ENCODE measurements at places on chromosomes 1 and 21. TPM values are rescaled to one million over a fixed set of nuclear protein-coding genes. Genes with fewer than 3 reads are reported as not detected.

DNA sequence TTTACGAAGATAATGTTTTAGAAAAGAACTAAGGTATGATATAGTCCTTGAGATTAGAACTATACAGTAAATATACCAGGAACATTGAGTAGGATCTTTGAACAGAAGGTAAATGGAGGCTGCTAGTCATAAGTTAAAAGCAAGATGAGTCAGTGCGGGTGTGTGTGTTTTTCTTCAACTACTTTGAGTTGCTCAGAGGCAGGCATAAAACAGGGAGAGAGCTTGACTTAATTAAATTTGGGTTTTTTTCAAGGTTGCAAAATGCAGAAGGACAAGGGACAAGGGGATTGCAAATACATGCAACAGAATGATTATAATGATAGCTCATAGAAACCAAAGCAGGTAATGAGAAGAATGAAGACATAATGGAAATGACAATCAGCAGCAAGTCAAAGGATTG, 815.1 kb downstream of the NCAM2 start:
- no peak for DNase-seq

DNA sequence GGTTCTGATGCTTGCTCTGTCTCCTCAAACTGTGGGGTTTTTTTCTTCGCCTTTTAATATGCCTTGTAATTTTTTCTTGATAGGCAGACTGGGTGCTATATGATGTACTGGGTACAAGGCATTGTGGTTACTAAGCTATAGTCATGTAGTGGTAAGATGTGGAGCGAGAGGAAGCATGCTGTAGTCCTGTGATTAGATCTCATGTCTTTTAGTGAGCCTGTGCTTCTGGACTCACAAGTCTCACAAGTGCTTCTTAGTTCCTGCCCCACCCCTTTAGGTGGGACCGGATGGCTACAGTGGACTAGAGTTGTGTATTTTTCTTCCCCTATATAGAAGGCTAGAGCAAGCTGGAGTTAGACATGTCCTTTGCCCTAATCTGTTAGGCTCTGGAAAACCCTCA, 178.7 kb downstream of the DNM3 start:
- DNase-seq = no peak

DNA sequence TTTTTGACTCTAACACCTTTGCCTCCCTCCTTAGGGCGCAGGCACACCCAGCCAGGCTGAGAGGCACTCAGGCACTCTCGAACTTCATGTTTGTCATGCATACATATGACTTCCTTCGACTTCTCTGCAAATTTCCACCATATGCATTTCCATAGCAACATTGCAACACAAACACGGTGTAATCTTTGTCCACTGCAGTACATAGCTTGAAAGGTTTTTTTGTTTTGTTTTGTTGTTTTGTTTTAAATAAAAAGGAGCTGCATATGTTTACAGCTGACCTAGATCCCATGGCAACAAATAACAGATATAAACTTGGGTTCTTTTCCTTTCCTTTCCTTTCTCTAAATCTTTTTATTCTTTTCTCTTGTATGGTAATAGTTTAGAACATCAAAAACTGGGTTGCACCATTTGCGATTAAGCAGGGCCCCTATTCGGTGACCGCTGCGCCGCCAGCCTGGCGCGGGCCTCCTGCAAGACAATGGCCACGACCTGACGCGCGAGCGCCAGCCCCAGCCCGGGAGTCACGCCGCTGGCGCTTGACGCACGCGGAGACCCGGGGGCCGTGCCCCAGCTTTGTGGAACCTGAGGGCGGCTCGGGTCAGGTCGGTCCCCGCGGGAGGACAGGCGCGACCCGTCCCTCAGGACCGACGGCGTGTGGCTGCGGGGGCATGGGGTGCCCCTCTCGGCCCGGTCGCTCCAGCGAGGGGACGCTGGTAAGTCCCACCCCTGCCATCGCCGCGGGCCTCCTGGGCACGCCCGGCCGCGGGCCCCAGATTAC, 35.2 kb downstream of the CCN1 start:
- DNase-seq = peak; percentile 17

- no peak for DNase-seq
These were observed 1.2 kb downstream of the CAMK2N1 start for GRCh38 chr1:20484519-20485462.

GRCh38 chr1:166903232-166903631, 27.2 kb upstream of the TADA1 start:
- no peak for DNase-seq

DNA sequence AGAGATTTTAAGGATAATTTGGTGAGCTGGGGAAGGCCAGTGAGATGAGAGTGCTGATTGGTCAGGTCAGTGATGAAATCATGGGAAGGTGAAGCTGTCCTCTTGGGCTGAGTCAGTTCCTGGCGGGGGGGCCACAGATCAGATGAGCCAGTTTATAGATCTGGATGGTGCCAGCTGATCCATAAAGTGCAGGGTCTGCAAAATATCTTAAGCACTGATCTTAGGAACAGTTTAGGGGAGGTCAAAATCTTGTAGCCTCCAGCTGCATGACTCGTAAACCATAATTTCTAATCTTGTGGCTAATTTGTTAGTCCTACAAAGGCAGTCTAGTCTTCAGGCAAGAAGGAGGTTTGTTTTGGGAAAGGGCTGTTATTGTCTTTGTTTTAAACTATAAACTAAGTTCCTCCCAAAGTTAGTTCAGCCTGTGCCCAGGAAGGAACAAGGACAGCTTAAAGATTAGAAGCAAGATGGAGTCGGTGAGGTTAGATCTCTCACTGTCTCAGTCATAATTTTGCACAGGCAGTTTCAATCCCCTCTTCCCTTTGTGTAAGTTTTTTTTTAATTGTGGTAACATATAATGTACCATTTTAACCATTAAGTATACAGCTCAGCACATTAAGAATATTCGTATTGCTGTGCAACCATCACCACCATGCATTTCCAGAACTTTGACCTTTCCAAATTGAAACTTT, 39.4 kb downstream of the PTAFR start:
- DNase-seq = no peak

GRCh38 chr21:28089599-28090441, 902.9 kb downstream of the LTN1 start:
- peak; percentile 29 for DNase-seq

CCDC30 gene
- total RNA-seq = 5.8 TPM

MIXL1 gene
- 0.39 TPM for total RNA-seq

Measured in testis (tissue), 5 donors.